ENCODE measurements at places on chromosomes 5 and 9.

DNA sequence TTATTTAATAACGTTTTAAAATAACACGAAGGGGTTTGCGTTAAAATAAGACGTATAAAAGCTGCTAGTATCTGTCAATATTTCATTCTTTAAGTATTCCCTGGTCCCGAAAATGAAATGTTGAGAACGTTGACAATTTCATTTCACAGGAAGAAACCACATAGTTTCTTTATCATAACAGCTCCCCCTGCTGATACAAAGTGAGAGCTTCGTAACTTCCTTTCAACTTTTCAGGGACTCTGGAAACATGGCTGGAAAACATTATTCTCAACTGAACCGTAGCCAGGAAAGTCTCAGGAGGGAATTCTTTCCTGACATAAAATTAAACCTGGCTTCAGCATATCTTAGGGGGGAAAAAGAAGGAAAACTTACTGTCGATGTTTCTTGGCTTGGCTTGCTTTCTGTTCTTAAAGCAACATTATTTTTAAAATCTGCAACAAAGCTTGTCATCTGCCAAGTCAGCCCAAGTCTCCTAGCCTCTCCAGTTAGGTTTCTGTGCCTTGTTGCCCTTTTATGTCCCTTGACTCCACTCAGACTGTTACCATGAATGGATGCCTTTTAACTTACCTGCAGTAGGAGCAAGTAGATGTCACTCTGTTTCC, 122.9 kb upstream of the DAB2 start:
- DNase-seq = peak; percentile 56

DNA sequence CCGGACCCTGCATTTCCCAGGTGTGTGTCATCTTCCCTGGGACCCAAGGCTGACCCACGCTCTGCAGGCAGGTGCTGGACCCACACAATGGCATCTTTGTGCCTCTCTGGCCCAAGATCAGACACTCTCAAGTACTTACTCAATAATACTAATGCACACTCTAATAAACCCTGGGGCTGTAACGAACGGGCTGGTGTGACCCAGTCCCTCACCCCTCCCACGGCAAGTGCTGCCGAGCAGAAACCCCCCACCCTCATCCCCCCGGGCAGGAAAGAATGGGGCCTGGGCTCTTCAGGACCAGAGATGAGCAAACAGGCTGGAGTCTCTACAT, 1.1 kb upstream of the OBP2B start:
- DNase-seq = no peak

DNA sequence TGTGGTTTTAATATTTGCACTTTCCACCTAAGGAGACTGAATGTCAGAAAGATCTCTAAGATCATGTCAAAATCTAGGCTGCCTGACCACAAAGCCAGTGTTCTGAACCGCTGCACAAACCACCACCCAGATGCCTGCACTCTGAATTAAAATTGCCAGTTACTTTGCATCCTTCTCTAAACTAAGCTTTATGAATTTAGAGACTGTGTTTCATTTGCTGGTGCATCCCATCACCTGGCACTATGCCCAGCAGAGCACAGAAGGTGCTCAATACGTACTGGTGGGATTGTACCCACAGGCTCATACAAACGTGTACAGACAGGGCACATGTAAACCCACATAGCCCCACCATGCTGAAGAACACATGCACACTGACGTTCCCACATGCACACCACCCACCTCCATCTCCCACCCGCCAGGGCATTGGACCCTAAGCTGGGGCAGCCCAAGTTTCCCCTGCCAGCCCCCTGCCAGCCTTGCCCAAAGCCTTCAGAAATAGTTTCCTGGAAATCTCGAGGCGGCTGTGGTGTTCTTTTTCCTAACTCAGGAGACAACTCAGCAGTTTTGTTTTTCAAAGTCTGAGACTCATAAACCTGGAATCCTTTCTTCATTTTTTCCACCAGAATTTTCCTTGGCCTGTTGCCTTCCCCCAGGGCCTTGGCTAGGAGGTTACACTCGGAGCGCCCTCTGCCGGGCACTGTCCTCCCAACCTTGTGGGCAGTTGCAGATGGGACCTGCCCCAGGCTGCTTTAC, 9.6 kb upstream of the TRAF1 start:
- DNase-seq = peak; percentile 97

- DNase-seq = no peak
Observed at GRCh38 chr5:79873187-79873586, 117.9 kb downstream of the MTX3 start.

GRCh38 chr9:127418037-127418471, 6.1 kb upstream of the ZNF79 start:
- DNase-seq = peak; percentile 84

GRCh38 chr5:62779010-62779422, 200.4 kb downstream of the LRRC70 start:
- peak; percentile 85 for DNase-seq

DNA sequence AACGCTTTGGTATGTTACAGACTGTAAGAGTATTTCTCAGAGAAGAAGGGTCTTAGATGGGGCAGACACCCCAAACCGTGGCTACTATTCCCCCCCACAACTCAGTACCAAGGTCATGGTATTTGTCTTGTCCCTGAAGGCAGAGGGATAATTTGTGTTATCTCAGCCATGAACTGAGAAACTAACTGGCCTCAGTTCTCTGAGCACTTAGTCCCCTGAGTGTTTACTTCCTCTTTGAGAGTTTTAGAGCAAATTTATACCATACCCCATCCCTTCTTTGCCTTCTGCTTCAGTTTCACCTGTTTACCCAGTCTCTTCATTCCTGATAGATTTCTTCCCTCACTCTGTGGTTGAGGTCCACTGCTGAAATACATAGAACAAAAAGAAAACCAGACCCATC, 183.9 kb downstream of the LRRC70 start:
- DNase-seq = no peak

DNA sequence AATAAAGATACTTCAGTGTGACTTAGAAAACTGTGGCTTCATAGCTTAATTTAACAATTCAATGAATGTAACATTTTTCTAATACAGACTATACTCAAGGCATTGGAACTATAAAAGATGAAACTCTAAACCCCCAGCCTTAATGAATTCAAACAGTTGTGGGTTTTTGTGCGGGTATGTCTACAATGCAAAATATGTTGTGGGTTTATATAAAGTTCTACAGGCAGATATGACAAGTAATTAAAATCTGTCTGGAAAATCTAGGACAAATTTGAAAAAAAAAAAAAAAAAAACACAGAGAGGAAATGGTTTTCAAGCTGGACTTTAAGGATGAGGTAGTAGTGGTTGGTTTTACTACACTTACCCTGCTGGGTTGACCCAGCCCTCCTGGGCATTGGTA, 467.5 kb upstream of the TLE4 start:
- DNase-seq = no peak

GRCh38 chr5:140109759-140110645, 3.9 kb upstream of the PURA start:
- DNase-seq = no peak

- DNase-seq = no peak
Observed at GRCh38 chr5:161277011-161277410, 269.5 kb downstream of the GABRB2 start.

DNA sequence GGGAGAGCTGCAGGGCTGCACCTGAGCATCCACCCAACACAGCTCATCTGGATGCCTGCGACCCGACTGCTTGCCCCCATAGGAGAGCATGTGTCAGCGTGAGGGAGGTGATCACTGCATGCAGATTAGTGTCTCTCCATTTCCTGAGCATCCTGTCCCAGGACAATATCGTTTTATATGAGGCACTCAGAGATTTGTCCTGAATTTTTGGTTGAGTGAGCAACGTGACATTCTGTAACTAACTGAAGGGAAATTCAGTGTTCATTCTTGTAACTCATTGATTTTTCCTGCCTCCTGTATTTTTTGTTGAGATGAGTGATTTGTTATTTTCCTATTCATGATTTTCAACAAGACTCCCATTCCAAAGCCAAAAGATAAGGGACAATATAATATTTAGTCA, 20.7 kb upstream of the ANKRD34B start:
- no peak for DNase-seq

- DNase-seq = no peak
Observed at GRCh38 chr9:121732886-121733285, 81.5 kb downstream of the DAB2IP start.

DNA sequence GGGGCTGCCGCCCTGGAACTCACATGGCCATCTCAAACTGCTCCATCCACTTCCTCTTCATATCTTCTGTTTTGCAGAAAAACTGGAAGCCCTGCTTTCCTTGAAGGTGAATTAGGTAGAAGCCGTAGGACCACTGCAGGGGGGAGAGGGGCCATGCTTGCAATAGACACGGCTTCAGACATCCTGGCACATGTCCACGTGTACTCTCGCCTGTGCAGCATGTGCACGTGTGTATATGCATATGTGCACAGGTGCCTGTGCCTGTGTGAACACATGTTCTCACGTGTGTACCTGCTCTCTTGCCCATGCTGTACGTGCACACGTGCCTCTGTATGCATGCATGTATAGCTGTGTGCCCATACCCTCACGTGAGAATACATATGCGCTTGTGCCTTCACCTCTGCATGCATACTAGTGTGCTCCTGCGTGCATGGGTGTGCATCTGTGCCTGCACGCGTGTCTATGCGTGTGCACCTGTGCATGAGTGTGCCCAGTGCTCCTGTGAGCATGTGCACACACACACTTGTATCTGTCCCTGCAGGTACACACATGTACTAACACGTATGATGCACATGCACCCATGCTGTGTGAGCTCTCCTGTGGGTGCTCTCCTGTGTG, 47.7 kb upstream of the SARDH start:
- no peak for DNase-seq

GRCh38 chr5:140351609-140352334, 5.4 kb upstream of the HBEGF start:
- peak; percentile 58 for DNase-seq

GRCh38 chr9:129242971-129243561, 65.0 kb upstream of the IER5L start:
- DNase-seq = no peak

Data from HuH-7 (cell line).